ENCODE measurements at places on chromosomes 3 and 15.

- DNase-seq = no peak
Observed at GRCh38 chr15:78327466-78327865, 12.7 kb upstream of the CRABP1 start.

- no peak for DNase-seq
Observed at GRCh38 chr3:107218864-107219269, 158.4 kb upstream of the CCDC54 start.

DNA sequence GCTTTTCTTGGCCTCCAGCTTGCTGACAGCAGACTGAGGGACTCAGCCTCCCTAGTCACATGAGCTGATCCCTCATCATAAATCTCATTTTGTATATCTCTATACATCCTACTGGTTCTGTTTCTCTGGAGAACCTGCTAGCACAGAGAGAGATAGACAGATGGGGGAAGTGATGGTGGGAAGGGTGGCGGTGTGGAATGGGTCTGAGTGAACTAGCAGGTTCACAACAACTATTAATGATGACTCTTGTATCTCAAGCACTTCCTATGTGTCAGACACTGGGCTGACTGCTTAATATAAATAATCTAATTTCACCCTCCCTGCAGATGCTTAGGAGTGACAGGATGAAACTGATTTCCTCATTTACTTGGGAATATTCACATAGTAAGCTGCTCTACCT, 106.9 kb upstream of the TLE3 start:
- DNase-seq = no peak

DNA sequence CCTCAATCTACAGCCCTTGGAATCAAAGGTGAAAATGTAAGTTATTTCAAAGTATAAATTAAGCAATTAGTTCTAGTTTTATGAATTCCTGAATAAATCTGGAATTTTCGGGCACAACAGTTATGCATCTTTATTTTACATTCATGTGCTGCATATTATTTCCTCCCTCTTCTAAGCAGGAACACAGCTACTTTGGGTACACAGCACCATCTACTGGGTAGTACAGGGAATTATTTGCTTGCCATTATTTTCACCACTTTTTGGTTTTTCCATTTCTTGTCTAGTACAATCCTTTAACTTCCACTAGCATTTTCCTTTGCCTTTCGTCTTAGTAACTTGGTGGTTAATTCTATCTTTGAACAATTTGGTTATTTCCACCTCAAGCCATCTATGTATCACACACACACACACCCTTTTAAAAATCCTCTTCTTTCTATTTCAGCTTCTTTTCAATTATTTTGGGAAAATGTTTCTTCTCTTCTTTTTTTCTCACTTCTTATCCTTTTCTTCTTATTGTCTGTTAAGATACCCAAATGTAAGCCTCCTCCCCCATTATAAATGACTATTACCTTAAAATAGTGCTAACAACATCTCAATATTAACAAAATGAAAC, 451.0 kb downstream of the MFSD1 start:
- DNase-seq = no peak

DNA sequence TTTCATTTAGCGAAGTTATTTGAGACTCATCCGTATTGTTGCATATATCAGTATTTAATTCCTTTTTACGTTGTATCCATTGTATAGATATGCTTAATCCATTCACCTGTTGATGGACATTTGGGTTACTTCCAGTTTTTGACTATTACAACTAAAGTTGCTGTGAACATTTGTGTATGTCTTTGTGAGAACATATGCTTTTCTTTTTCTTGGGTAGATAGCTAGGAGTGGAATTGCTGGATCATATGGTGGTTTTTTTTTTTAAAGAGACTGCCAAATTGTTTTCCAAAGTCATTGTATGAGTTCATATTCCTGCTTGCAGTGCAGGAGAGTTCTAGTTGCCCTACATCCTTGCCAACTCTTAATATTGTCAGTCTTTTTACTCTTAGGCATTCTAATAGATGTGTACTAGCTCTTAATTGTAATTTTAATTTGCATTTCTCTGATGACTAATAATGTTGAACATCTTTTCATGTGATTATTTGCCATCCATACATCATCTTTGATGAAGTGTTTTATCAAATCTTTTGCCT, 37.3 kb downstream of the NR2C2 start:
- DNase-seq = no peak

GRCh38 chr3:34106879-34107278, 308.4 kb downstream of the PDCD6IP start:
- no peak for DNase-seq
